ENCODE measurements at places on chromosomes 13 and 19. TPM values are rescaled to one million over a fixed set of nuclear protein-coding genes. Genes with fewer than 3 reads are reported as not detected.

The PSG3 gene
- total RNA-seq: not detected

The ZNF497 gene
- 2.5 TPM for total RNA-seq

The WDR88 gene
- under 0.01 TPM for total RNA-seq

The ZNF565 gene
- total RNA-seq: 6.3 TPM

The RASAL3 gene
- not detected for total RNA-seq

The KLK12 gene
- total RNA-seq: not detected

The NPAS1 gene
- 0.26 TPM for total RNA-seq

The JUNB gene
- total RNA-seq: 118 TPM

The CNFN gene
- not detected for total RNA-seq

The GGN gene
- total RNA-seq: under 0.01 TPM

The KLK15 gene
- total RNA-seq: not detected

The MYADM gene
- total RNA-seq: 9.1 TPM

The TJP3 gene
- total RNA-seq: not detected

The NLRP11 gene
- under 0.01 TPM for total RNA-seq

The KIR2DL1 gene
- not detected for total RNA-seq

The ZNF665 gene
- total RNA-seq: 6.3 TPM

The LENG1 gene
- total RNA-seq: 6.7 TPM

Measured in fibroblast of lung (primary cell).